NCI-H1417 treated with DMSO at 0.1 percent for 48 hours (cell line): ENCODE measurements at places on chromosomes 3 and 15.

DNA sequence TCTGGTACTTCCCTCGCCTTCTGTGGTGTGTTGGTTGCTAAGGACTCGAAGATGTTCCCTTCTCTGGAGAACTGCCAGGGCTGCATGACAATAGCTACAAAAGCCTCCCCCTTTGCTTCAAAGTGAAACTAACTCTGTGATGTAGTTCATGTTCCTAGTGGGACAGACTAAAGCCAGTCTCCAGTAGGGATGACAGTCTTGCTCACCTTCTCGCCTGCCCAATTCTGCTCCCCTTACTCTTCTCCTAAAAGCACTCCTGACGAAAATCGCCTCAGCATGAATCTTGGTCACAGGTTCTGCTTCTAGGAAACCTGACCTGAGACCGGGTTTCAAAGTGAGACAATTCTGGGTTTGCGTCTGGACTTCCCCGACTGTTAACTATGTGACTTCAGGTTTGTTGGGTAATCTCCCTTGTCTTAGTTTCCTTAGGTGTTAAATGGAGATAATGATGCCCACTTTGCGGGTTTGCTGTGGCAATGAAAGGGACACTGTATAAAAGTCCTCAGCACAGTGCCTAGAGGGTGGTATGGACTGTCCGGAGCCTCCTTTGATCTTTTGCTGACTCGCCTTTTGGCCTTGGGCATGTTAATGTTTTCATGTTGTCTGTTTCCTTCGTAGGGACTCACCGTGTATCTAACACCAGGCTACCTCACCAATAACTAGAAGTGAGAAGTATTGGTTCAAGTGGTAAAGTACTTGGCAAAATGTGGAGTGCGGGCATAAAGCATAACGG, 24.9 kb upstream of the THRB start:
- no peak for DNase-seq

DNA sequence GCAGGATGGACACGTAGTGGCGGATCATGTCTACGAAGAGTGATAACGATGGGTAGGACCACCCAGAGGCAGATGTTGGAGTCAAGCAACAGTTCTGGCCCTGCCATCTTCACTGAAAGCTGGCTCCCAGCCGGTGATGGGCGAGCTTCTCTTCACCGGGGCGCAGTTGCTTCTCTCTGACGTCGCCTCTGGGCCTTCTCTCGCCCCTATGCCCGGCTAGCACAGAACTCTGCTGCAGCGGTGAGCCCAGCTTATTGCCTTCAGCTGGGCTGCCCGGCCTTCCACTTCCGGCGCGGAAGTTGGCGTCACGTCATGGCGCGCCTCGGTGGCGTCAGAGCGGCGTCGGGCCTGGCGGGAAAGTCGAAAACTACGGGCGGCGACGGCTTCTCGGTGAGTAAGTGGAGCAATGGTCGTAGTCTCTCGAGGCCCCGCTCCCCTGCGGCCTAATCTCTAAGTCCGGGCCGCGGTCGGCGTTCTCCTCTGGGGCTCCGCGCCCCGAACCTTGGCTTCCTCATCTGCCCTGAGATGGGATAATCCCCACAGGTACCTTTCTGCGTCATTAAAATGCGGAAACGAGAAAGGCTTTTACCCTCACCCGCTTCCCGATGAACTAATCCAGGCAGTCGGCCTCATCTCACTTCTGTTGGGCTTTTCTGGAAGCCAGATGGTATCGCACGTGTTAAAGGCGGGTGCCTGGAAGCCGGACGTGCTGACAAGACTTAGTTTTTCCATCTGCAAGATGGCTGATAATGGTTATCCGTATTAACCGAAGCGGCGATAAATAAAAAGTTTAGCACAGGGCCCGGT, at the start of gene FANCD2:
TSS of gene FANCD2 (plus strand) at position 354 of the 807 bp plus-strand sequence. CDS start 2,221 bp downstream, outside the sequence.
- peak; percentile 7 for DNase-seq

DNA sequence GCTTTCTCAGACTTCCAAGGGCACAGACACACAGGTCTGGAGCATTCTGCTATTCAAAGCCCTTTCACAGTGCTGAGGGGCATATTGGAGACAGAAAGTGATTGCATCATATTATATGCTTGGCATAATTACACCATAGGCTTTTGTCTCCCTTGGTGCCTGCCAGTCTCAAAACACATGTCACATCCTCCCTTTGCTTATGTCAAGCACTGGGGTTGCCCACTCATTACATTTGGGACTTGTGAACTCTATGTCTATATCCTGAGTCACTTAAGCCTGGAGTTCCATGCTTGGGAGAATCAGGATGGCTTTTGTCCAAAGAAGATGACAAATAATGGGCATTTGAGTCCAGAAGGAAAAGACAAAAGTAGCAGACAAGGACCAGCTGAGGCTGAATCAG, 12.3 kb upstream of the PDZRN3 start:
- DNase-seq, result no peak

GRCh38 chr15:66030650-66031049, 161.4 kb downstream of the RAB11A start:
- no peak for DNase-seq

- no peak for DNase-seq
Observed at GRCh38 chr3:114804099-114804498, 343.0 kb downstream of the ZBTB20 start.

DNA sequence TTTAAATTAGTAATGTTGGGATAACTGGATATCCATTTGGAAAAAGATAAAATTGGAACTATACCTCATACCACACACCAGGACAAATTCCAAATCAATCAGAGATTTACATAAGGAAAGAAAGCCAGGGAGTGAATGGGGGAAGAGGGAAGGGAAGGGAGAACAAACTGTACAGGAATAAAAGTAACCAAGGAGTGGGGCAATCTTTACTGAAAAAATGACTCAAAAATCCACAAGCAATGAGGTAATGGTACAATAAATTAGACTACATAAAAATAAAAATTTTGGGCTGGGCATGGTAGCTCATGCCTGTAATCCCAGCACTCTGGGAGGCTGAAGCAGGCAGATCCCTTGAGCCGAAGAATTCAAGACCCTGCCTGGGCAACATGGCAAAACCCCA, 82.6 kb downstream of the MLH1 start:
- DNase-seq, result no peak

DNA sequence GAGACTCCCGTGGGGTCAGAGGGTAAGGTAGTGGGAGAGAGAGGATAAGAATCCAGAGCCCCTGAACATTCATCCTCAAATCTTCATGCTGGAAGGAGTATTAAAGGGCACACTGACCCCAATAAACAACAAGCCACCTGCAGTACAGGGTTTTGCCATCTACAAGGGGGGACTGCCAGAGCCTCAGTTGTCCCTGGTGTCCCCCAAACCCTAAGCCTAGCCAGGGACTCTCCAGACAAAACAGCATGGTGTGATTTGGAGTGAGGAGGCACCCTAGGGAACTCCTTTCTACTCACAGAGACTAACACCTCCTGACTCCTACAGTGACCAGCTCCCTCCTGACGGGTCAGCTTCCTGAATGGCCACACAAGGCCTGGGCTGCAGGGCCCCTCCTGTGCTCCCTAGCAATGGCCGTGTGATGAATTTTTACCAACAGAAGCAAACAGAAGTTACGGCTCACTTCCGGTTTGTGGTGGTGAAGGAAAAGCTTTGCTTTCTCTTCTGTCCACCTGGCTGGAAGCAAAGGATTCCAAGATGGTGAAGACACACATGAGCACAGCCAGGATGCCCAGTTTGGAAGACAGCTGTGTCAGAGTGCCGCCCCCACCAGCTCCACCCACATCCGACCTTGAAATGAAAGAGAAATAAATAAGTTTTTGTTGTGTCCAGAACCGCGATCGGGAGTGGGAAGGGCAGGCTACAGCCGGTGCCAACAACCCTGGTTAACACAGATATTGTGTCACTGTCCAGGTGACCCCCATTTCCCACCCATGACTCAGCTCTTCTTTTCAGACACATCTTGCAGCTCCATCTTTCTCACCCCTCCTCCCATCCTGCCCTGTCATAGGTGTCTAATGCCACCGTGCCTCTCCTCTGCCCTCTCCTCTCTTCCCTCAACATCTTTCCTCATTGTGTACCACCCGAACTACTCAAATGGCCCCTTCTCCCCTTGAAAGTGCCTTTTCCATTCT, 69.6 kb upstream of the ATP13A3 start:
- no peak for DNase-seq

DNA sequence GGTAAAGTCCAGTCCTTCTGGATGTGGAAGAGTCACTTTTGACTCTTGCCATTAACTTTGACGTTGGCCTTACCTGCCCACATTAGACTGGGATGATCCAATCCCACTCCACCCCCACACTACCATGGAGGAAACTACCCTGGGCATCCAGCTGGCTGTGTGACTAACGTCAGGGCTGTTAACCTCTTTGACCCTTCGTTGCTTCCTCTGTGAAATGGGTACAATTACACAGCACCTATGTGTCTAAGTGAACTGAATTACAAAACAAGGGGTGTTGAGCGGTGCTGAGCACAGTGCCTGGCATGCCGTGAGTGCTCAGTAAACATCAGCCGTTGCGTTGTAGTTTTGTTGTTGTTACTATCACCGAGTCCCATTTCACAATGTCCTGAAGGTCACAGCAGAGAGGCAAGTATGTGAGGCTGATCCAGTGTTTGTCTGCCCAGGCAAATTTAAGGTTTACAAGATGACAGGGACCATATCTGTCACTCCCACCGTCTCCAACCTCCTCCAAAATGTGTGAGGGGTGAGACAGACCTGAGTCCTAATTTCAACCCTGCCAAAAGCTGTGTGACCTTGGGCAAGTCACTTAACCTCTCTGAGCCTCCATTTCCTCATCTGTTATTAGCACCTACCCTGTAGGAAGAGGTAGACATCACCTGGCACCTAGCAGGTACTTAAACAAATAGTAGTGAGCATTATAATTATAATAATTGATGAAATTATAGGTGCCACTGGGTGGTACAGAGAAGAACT, 20.9 kb downstream of the WNT7A start:
- no peak for DNase-seq

DNA sequence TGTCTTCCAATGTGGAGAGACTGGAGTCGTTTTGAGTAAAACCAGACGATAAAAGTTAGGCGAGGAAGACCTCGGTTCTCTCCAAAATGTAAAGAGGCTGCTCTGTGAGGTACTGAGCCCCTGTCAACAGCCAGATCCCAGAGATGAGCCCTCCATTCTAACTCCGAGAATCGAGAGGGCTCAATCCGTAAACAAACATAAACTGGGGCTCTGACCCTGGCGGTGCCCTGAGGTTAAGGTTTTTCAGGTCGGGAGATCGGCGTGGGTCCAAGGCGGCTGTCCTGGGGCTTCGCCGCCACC, 417 bp downstream of the TBCCD1 start:
- DNase-seq, result no peak

DNA sequence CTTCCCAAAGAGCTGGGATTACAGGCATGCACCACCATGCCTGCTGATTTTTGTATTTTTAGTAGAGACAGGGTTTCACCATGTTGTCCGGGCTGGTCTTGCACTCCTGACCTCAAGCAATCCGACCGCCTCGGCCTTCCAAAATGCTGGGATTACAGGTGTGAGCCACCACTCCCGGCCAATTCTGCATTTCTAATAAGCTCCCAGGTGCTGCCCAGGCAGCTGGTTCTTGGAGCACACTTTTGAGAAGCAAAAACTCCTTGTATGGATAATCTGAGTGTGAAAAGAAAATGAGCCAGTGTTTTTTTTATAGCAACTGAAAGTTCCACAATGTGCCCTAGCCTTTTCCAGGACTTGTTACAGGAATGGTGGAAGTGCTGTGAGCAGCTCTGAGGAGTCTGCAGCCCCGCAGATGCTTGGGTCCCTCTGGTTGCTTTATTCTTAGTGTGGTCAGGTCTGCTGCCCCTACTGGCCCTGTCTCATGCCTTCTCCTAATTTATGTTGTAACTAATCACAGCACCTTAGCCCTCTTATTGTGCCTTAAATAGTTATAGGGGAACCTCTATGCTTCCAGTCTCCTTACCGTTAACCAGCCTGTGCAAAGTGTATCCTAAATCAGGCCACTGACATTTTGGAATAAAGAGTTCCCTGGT, 13.5 kb upstream of the KCNAB1 start:
- DNase-seq, result no peak
